NCI-H1436 treated with DMSO at 0.1 percent for 48 hours (cell line): ENCODE measurements at places on chromosomes 12 and 14.

DNA sequence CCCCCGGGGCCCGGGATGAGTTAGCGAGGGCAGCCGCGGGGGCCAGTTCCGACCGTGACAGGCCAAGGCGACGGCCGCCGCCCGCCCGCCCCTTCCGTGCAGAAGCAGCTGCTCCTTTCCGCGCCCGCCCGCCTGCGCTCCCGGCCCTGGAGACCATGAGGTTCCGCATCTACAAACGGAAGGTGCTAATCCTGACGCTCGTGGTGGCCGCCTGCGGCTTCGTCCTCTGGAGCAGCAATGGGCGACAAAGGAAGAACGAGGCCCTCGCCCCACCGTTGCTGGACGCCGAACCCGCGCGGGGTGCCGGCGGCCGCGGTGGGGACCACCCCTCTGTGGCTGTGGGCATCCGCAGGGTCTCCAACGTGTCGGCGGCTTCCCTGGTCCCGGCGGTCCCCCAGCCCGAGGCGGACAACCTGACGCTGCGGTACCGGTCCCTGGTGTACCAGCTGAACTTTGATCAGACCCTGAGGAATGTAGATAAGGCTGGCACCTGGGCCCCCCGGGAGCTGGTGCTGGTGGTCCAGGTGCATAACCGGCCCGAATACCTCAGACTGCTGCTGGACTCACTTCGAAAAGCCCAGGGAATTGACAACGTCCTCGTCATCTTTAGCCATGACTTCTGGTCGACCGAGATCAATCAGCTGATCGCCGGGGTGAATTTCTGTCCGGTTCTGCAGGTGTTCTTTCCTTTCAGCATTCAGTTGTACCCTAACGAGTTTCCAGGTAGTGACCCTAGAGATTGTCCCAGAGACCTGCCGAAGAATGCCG, 699 bp downstream of the MGAT2 start:
- DNase-seq, result no peak

GRCh38 chr12:111066744-111067437, 146.5 kb upstream of the MYL2 start:
- DNase-seq, result no peak

DNA sequence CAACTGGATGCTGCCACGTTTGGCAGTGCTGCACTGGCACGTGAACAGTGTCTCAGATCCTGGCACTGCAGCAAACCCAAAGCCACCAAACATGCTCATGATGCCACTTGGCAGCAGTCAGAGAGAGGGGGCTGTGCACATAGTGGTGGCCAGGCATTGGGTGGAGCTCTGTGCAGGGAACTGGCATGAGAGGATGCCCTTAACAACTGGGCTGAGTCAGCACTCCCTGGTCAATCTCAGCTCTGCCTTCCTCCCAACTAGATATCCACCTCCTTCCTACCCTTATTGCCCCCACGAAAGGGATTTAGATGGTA, 37.0 kb downstream of the ZFHX2 start:
- no peak for DNase-seq

- no peak for DNase-seq
Observed at GRCh38 chr12:122167356-122167925, 6.6 kb downstream of the IL31 start.

GRCh38 chr14:101255765-101256125, 305.6 kb upstream of the DIO3 start:
- DNase-seq, result no peak

GRCh38 chr12:11762723-11763326, 113.4 kb downstream of the ETV6 start:
- no peak for DNase-seq

DNA sequence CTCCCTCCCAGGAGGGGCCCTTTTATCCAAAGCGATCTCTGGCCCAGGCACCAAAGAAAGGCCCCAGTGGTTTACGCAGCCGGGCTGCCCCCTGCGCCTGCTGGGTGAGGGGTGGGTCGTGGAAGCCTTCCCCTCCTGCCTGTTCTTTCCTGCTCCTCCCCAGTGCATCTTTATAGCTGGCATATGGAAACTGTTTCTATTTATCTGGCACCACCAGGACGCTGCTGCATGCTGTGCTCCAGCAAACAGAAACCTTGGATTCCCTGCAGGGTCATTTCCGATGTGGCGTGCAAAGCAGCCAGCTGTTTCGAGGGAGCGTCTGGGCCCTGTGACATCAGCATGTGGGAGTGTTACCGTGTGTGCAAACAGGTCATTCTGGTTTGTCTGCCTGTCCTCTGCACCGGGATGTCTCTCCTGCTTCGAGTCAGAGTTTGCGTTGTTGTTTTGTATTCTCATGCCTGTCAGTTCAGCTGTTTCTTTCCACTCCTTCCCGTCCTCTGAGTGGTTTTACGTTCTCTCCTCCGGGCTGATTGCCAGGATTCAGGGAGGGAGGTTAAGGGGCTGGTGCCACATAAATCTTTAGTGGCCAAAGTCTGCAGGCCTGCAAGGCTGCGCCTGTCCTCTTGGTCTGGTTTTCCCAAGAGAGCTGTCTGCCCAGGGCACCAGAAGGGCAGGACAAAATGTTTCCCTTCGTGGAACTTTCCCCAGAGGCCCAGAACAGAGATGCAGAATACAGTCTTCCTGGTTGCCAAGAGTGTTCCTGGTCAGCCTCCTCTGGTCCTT, 24.6 kb downstream of the TPCN1 start:
- no peak for DNase-seq

DNA sequence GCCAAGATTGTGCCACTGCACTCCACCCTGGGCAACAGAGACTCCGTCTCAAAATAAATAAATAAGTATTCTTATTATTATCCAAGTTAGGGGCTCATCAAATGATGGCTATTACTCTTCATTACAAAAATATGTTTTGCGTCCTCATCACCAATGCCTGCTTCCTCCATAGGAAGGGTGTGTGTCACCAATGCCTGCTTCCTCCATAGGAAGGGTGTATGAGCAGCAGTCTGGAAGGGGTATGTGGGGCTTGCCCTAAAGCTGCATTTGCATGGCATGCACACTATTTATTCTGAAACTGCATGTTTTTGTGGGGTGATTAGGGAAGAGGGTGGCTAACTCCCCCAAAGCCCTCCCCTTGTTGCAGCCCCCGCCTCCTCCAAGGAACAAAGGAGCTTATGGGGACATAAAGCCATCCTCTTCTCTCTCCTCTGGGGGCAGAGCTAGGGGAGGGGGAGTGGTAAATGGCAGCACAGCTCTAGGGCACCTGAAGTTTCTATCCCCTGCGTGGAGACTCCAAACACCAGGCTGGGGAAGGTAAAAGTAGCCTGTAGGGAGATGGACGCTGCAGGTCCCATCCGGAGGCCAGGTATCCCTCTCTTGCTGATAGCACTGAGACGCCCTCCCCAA, 1.3 kb downstream of the CAMKK2 start:
- DNase-seq, result no peak

DNA sequence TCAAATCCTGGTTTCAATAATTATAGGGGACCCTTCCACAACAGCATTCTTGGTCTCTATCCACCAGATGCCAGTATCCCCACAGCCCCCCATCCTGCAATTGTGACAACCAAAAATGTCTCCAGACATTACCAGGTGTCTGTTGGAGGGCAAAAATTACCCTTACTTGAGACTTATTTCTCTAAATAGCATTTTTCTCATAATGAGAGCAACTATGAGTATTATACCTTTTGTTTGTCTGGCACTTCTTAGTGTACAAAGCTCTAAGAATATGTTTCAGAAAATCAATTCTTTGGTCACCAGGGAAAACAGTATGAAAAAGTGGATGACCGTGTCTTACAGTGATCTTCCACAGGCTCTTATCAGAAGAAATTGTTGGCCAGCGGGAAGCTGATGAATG, 27.5 kb upstream of the RMST start:
- DNase-seq, result no peak

- DNase-seq, result no peak
Observed at GRCh38 chr14:68978172-68978911, 760 bp downstream of the ACTN1 start.

DNA sequence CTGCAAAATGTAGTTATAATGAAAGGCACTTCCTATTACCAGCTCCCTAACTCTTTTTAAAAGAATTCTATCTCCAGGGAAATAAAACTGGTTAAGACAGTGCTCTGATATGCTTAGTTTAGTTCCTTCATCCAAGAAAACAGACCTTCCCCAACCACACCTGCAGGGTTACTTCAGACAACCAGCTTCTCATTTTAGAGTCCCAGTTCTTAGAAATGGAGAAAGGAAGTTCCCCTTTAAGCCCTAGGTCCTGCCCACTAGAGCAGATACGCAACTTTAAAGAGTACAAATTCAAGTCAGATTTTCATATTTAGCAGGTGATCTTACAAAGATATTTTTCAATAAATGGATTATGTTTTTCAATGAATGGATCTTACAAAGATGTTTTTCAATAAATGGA, 4.4 kb upstream of the WSB2 start:
- no peak for DNase-seq

DNA sequence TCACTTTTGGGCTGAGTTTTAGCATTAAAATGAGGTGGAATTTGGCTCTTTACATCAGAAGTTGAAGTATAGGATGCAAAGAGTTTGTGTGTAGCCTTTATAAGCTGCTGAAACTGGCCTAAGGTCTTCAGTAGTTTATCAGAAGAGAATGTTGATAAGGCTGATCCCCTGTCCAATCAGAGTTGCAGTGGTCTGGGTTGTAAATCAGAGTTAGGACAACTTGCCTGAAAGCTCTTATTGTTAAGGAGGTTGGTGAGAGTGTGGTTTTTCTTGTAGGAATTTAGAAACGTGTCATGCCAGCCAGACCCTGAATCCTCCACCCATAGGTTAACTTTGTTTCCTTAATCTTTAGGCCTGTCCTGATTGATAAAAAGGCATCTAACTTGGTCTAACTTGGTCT, 143.5 kb downstream of the ST8SIA1 start:
- DNase-seq, result no peak

GRCh38 chr12:1760566-1761382, 59.6 kb upstream of the LRTM2 start:
- no peak for DNase-seq

- DNase-seq, result no peak
Observed at GRCh38 chr14:60508363-60508706, 611 bp upstream of the SIX6 start.

GRCh38 chr14:65110525-65110924, 8.2 kb upstream of the MAX start:
- DNase-seq, result no peak

DNA sequence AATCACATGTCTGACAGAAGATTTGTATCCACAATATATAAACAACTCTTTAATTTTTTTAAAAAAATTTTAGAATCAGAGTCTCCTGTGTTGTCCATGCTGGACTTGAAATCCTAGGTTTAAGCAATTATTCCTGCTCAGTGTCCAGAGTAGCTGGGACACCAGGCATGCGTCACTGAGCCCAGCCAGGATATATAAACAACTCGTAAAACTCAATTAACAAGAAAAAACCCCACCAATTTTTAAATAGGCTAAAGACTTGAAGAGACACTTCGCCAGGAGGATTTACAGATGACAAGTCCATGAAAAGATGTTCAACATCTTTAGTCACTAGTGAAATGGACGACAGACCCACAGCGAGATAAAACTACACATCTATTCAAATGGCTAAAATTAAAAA, 2.0 kb upstream of the SCN8A start:
- no peak for DNase-seq

DNA sequence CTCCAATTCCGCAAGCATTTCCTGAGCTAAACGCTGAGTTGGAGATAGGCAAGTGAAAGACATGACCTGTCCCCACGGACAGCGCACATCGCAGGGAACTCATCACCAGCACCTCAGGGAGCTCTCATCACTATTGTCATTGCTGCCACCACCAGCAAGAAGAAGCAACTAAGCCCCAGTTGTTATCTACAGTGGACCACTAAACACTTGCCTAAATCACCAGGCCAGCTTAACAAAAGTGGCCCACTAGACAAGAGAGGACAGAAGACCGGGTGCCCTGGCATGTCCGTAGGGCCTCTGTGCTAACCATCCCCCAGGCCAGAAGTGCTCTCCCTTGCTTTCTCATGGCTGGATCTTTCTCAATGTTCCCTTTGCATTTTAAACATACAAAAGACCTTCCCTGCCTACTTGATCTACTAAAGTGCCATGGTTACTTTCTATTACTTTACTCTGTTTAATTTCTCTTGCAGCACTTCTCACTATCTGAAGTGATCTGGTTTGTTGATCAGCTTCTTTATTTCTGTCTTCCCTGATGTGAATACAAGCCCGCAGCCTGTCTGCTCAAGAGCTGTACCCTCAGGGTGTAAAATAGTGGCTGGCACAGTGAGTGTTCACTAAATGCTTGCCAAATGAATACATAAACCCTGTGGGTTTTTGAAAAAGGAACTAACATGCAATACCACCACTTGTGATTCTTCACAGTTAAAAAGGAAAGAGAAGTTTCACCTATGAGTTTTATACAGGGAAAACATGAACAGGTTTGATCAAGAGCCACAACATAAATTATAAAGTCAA, 60.9 kb upstream of the RFLNA start:
- DNase-seq, result no peak

DNA sequence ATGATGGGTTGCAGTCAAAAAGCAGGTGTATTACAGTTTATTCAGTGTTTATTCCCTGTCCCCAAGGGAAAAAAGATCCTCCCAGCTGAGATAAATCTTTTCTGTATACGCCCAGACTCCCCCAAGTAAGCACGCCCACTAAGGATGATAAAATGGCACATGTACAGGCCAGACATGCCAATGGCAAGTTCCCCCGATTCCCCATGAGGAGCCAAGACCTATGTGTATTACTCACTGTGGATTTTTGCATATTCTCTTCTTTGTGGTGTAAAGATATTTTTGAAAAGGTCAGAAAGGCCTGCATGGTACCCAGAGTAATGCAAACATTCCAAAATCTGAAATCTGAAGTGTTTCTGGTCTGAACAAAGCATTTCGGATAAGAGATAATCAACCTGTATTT, 22.2 kb downstream of the NR2C1 start:
- no peak for DNase-seq

GRCh38 chr14:77098529-77099353, 683 bp downstream of the CIPC start:
- no peak for DNase-seq

GRCh38 chr12:9742661-9743060, 9.8 kb upstream of the CLECL1 start:
- no peak for DNase-seq

DNA sequence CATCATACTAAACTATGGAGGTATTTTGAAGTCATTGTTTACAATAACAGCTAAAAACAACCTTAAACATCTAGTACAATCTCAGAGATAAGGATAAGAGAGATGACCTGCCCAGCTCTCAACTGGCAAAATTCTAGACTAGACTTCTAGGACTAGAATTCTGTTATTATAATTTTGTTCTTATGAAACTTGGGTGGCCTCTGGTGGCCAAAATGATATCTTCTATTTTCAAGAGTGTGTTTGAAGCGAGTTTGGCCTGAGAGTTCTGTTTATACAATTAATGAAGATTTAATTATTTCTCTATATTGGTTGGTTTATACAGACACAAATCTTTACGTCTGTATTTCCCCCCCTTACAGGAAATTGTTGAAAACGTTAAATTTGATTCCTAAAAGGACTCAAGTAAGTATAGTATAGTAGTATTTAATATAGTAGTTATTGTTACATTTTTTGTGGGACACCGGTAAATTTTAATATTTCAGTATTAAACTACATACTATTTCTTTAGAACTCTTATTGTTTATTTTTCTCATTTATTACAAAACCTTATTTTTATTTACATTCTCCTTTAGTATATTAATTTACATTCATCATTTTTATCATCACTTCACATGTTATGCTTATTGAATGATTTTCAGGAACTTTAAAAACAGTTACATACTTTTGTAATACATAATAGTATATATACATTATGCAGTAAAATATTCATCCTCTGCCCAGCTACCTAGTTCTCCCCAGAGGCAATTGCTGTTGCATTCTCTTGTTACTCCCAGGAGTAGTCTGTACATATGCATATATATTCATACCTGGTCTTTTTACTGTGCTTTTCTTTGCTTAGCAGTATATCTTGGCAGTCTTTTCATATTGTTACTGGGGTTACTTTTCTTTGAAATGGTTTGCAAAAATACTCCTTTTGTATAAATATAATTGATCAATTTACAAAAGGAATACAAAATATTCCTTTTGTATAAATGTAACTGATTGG, 6.6 kb downstream of the PPHLN1 start:
- DNase-seq, result peak; percentile 10
